ENCODE measurements at places on chromosomes 1 and 21. TPM values are rescaled to one million over a fixed set of nuclear protein-coding genes. Genes with fewer than 3 reads are reported as not detected.

- no peaks in the 10 kb centered on the region for H3K36me3 ChIP-seq
- no peaks in the 10 kb centered on the region for H3K27me3 ChIP-seq
- no peak for DNase-seq
Measured at GRCh38 chr1:173280899-173281660, 73.9 kb upstream of the TNFSF4 start.

The NHLH1 gene
- 0.38 TPM for total RNA-seq

The GJC2 gene
- 0.57 TPM for total RNA-seq

DNA sequence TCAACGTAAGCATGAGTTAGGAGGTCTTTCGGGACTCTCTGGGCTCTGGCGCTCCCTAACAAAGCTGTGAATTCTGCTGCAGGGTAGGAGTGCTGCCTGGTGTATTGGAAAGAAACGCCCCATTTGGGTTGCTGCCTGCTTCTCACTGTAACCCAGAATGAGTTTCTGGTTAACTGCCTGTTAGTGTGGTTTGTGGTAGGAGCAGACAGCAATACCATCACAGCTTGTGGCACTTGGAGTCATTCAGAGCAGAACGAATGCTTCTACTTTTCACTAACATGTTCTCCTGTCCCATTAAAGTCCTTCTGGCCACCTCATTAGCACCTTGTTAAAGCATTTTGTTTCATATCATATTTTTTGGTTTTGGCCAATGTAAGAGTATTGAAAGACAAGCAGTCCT lies 18.1 kb downstream of the MAP3K7CL start:
- no peak for DNase-seq
- no peak overlapping the region for H3K4me3 ChIP-seq
- no peaks in the 10 kb centered on the region for H3K4me1 ChIP-seq
- no peak overlapping the region for H3K27ac ChIP-seq

DNA sequence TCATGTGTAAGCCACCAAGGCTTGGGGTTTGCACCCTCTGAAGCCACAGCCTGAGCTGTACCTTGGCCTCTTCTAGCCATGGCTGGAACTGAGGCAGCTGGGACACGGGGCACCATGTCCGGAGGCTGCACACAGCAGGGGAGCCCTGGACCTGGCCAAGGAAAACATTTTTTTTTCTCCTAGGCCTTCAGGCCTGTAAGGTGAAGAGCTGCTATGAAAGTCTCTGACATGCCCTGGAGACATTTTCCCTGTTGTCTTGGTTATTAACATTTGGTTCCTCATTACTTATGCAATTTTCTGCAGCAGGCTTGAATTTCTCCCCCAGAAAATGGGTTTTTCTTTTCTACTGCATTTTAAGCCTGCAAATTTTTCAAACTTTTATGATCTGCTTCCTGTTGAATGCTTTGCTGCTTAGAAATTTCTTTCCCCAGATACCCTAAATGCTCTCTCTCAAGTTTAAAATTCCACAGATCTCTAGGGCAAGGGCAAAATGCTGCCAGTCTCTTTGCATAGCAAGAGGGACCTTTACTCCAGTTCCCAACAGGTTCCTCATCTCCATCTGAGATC lies 295.8 kb downstream of the LTN1 start:
- H3K27me3 ChIP-seq, result no peaks in the 10 kb centered on the region
- H3K4me1 ChIP-seq, result no peaks in the 10 kb centered on the region
- DNase-seq, result no peak
- H3K4me3 ChIP-seq, result no peak overlapping the region

DNA sequence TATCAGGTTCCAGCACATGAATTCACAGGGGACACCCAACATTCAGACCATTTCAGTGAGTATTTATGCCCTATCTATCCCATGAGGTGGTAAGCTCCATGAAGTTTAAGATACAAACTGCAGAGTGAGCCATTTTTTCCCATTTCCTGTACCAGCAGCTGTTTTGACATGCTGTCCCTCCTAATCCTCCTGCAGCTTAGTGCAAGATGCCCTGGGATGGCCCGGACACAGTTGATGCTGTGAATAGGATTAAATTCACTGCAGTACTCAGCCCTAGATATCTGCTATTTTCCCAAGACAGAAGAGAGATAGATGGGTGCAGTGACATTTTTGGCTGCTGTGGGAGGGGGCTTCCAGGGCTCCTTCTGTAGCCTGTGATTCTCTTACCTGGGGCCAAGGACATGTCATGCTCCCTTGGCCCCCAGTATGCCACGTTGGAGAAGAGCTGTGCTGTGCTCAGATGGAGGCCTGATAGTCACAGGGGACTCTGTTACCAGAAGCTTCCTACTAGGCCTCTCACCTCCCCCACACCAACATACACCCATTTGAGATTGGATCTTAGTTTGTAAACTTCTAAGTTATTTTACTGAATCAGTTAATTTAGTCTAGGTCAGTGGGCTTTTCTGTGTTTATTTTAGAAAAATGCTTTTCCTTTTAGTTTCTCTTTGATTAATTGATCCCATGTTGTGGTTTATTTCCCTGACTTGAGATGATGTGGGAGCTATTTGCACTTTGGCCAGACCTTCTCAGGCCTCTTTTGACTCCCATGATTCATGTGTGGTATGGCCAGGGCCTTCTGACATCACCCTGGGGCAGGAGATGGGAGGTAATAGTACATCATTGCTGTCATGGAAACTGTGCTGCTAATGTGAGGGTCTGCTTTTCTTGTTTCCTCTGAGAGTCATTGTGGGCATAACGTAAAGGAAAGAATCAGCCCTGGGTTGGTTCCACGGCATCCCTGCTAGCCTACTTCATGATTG lies 92.6 kb downstream of the ST3GAL3 start:
- H3K4me3 ChIP-seq, result no peak overlapping the region
- H3K27me3 ChIP-seq, result no peaks in the 10 kb centered on the region
- H3K4me1 ChIP-seq, result no peaks in the 10 kb centered on the region
- no peak for DNase-seq
- H3K27ac ChIP-seq, result no peak overlapping the region

The GIPC2 gene
- 0.24 TPM for total RNA-seq

DNA sequence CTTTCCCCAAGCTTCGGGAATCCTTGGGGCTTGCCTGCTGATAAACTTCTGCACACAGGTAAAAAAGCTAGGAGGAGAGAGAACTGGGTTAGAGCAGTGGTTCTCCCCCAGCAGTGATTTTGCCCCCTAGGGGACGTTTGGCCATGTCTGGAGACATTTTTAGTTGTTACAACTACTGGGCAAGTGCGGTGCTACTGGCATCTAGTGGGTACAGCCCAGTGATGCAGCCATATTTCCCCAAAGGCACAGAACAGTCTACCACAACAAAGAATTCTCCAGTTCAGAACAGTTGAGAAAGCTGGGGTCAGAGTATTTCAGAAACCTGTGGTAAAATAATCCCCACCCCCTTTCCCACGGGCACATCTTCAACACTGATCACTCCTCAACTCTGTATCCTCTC lies 41.3 kb downstream of the LRRC71 start:
- no peaks in the 10 kb centered on the region for H3K36me3 ChIP-seq
- H3K4me3 ChIP-seq, result peak overlapping the region; percentile 40
- H3K27ac ChIP-seq, result no peak overlapping the region

GRCh38 chr1:100879422-100879821 lies 15.2 kb downstream of the EXTL2 start:
- H3K27me3 ChIP-seq, result no peaks in the 10 kb centered on the region
- H3K27ac ChIP-seq, result no peak overlapping the region

The OTUD7B gene
- 41.0 TPM for total RNA-seq

- H3K27me3 ChIP-seq, result no peaks in the 10 kb centered on the region
- no peaks in the 10 kb centered on the region for H3K4me1 ChIP-seq
- H3K36me3 ChIP-seq, result no peaks in the 10 kb centered on the region
- no peak overlapping the region for H3K4me3 ChIP-seq
- no peak for DNase-seq
Measured at GRCh38 chr1:48109390-48110013, 112.3 kb upstream of the TRABD2B start.

GRCh38 chr1:30773722-30774358 lies 16.3 kb upstream of the LAPTM5 start:
- H3K27ac ChIP-seq, result no peak overlapping the region
- H3K36me3 ChIP-seq, result no peaks in the 10 kb centered on the region
- H3K4me1 ChIP-seq, result no peaks in the 10 kb centered on the region
- no peak overlapping the region for H3K4me3 ChIP-seq
- DNase-seq, result no peak

- no peaks in the 10 kb centered on the region for H3K36me3 ChIP-seq
- peak; percentile 58 for DNase-seq
- peak overlapping the region; percentile 94 for H3K27ac ChIP-seq
- peaks cover 23% of the 10 kb centered on the region for H3K4me1 ChIP-seq
- no peaks in the 10 kb centered on the region for H3K27me3 ChIP-seq
Measured at GRCh38 chr1:149888247-149888998, 10.9 kb upstream of the BOLA1 start.

The MYOG gene
- total RNA-seq, result not detected

The SELP gene
- 0.75 TPM for total RNA-seq

The CALML6 gene
- total RNA-seq, result 0.46 TPM

GRCh38 chr1:67618285-67619018 lies 66.5 kb upstream of the GADD45A start:
- no peak overlapping the region for H3K27ac ChIP-seq
- H3K36me3 ChIP-seq, result no peaks in the 10 kb centered on the region
- H3K4me1 ChIP-seq, result no peaks in the 10 kb centered on the region
- DNase-seq, result no peak
- H3K4me3 ChIP-seq, result no peak overlapping the region
- no peaks in the 10 kb centered on the region for H3K27me3 ChIP-seq

The MCOLN3 gene
- total RNA-seq, result 0.50 TPM

- no peaks in the 10 kb centered on the region for H3K27me3 ChIP-seq
- H3K4me3 ChIP-seq, result no peak overlapping the region
- H3K36me3 ChIP-seq, result no peaks in the 10 kb centered on the region
Measured at GRCh38 chr1:2638466-2639115, 5.8 kb upstream of the MMEL1 start.

- no peak for DNase-seq
- H3K4me3 ChIP-seq, result no peak overlapping the region
- H3K27ac ChIP-seq, result no peak overlapping the region
- H3K4me1 ChIP-seq, result no peaks in the 10 kb centered on the region
- H3K27me3 ChIP-seq, result no peaks in the 10 kb centered on the region
Measured at GRCh38 chr1:53781654-53782053, 42.7 kb upstream of the GLIS1 start.

GRCh38 chr1:211613108-211613947 lies 34.4 kb upstream of the SLC30A1 start:
- H3K36me3 ChIP-seq, result no peaks in the 10 kb centered on the region
- no peaks in the 10 kb centered on the region for H3K27me3 ChIP-seq
- H3K27ac ChIP-seq, result peak overlapping the region; percentile 61
- no peak for DNase-seq
- H3K4me1 ChIP-seq, result no peaks in the 10 kb centered on the region

The LCE4A gene
- total RNA-seq, result not detected

GRCh38 chr1:203995228-203995627 lies 77.7 kb upstream of the SOX13 start:
- H3K27ac ChIP-seq, result no peak overlapping the region
- no peaks in the 10 kb centered on the region for H3K36me3 ChIP-seq
- H3K4me1 ChIP-seq, result no peaks in the 10 kb centered on the region
- no peaks in the 10 kb centered on the region for H3K27me3 ChIP-seq
- H3K4me3 ChIP-seq, result no peak overlapping the region
- DNase-seq, result no peak

GRCh38 chr1:29975036-29975694 lies 738.8 kb downstream of the PTPRU start:
- no peaks in the 10 kb centered on the region for H3K36me3 ChIP-seq
- no peak for DNase-seq
- no peaks in the 10 kb centered on the region for H3K4me1 ChIP-seq
- no peak overlapping the region for H3K27ac ChIP-seq
- no peaks in the 10 kb centered on the region for H3K27me3 ChIP-seq
- H3K4me3 ChIP-seq, result no peak overlapping the region

- H3K27ac ChIP-seq, result no peak overlapping the region
- DNase-seq, result no peak
- H3K4me3 ChIP-seq, result no peak overlapping the region
- no peaks in the 10 kb centered on the region for H3K27me3 ChIP-seq
- no peaks in the 10 kb centered on the region for H3K36me3 ChIP-seq
Measured at GRCh38 chr1:238647877-238648276, 738.5 kb upstream of the CHRM3 start.

The FMO1 gene
- total RNA-seq, result not detected

- no peak overlapping the region for H3K4me3 ChIP-seq
- H3K36me3 ChIP-seq, result no peaks in the 10 kb centered on the region
- H3K27me3 ChIP-seq, result no peaks in the 10 kb centered on the region
- H3K27ac ChIP-seq, result no peak overlapping the region
- DNase-seq, result no peak
- no peaks in the 10 kb centered on the region for H3K4me1 ChIP-seq
Measured at GRCh38 chr1:32001863-32002262, 11.8 kb upstream of the KHDRBS1 start.
